HS-27A (cell line): ENCODE measurements at places on chromosomes 12 and 14.

DNA sequence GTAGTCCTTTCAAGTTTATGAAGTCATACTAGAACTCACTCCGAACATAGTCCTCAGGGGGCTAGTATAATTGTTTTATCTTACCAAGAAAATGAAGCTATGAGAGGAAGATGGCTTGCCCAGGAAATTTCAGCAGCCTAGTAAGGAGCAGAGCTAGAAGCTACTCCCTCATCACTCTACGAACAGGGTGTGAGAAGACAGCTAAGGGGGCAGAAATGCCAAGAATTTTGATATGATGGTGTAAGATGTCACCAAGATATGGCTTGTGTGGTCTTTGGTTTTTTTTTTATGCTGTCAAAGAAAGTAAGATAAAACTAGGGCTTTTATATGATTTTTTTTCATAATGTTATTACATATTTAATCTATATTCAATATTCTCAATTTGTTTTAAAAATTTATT, 47.6 kb downstream of the PRICKLE1 start:
- peak; percentile 56 for DNase-seq

GRCh38 chr14:22420598-22421186, 168.3 kb downstream of the DAD1 start:
- DNase-seq = no peak

DNA sequence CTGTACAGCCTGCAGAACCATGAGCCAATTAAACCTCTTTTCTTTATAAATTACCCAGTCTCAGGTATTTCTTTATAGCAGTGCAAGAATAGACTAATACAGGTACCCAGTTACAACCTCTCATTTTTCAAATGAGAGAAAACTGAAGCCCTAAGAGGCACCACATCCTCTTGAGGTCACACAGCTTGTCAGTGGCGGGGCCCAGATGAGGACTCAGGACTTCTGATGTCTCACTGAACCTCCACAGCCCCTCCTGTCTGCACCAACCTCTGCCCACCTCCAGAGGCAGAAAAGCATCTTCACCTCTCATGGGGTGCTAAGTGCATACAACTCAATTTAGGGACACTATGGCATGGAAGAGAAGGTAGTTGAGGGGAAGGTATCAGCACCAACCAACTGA, 120.7 kb downstream of the CRACR2A start:
- no peak for DNase-seq

DNA sequence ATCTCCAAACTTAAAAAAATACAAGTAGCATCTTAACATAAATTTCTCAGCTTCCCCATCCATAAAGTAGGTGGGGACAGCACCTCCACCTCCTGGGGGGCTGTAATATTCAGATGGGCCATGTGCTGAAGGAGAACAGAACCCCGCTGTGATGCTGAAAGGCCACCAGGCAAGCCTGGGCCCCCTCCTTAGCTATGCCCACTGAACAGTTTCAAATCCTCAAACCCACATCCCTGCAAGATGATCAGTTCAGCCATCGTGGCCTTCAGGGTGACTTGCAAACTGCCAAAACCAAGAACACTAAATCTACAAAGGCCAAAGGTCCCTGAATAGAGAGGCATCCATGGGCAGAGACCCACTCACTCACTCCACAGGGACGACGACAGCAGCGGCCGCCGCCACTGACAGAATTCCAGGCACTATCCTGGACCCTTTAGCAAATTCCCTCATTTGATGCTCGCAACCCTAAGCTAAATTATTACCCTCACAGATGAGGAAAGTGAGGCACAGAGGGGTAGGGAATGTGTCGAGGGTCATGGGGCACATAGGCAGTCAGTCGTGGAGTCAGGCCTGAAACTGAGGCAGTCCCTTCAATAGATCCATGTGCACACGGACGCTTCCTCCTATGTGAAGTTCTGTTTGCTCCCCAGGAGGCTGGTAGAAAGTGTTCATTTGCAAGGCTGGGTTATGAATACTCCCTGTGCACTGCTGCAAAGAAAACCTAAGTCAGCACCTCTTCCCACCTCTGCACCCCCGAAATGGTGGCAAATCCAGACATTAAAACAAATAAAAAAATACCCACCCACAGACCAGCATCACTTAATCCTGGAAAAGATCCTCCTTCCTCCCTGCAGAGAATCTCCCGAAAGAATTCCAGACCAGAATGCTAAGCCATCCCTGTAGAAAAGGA, 5.9 kb downstream of the ITPK1 start:
- DNase-seq = no peak

- no peak for DNase-seq
Measured at GRCh38 chr12:31853520-31853919, 105.7 kb upstream of the RESF1 start.

GRCh38 chr12:129393357-129393937, 510.4 kb downstream of the TMEM132D start:
- no peak for DNase-seq

GRCh38 chr14:24875991-24876878, 173.7 kb downstream of the STXBP6 start:
- DNase-seq = no peak

DNA sequence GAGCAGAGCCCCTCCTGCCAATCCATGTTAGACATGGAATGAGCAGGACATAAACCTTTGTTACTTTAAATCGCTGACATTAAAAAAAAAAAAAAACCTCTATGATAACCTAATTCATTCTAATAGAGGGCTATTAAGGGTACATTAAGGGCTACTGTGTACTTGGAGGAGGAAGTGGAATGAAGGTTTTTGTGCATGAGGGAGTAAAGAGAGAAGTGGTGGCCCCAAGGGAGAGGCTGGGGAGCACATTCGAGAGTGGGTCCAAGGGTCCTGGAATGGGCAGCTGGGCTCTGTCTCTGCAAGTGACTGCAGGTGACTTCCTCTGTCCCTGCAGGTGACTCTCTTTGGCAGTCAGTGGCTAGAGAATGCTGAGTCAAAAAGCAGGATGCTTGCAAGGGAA, 32.1 kb upstream of the PTGDR start:
- no peak for DNase-seq

DNA sequence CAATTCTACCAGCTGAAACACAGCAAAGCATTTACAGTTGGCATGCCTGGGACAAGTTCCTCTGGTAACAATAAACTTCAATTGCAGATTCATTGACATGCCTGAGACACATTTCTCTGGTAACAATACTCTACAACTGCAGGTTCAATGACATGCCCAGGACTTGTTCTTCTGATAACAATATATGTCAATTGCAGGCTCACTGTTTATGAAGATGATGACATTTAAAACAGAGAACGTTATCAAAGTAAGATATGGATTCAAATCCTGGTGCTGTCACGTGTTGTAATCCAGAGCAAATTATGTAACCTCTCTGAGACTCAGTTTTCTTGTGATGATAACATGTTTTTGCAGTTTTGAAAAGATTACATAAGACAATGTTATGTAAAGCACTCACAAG, 20.5 kb downstream of the KITLG start:
- DNase-seq = no peak

GRCh38 chr12:75725521-75726111, 214.2 kb upstream of the KRR1 start:
- DNase-seq = peak; percentile 68

DNA sequence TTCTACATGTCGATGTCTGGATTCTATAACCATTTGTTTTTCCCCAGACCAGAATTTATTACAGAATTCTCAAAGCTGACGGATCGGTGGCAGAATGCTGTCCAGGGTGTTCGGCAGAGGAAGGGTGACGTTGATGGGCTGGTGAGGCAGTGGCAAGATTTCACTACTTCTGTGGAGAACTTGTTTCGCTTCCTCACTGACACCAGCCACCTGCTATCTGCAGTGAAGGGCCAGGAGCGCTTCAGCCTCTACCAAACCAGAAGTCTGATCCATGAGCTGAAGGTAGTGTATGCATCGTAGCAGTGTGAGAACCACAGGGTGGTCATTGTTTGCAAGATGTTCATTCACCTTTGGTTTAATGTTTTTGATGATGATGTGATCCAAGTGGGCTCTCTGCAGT, 124.0 kb downstream of the ESR2 start:
- DNase-seq = no peak

DNA sequence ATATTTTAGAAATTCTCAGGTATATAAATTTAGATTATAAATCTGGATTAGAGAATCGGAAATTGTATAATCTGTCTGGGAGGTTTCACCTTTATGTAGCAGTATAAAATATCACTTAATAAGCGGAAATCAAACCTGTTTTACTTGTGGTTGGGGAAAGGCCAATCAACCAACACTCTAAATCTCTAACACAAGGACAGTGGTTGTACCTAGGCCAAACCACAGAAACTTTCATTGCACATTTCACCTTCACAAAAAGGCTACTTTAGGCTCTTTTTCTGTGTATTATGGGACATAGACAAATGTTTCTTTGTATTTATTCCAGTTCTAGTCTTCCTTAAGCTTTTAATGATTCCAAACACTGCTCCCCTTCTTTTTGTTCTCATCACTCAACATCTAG, 19.8 kb downstream of the ERH start:
- no peak for DNase-seq

- DNase-seq = no peak
Measured at GRCh38 chr12:95371571-95371970, 102.4 kb upstream of the METAP2 start.

- DNase-seq = no peak
Measured at GRCh38 chr14:104392396-104393198, 187.0 kb upstream of the C14orf180 start.

- DNase-seq = peak; percentile 11
Measured at GRCh38 chr12:61993734-61994345, 266.4 kb upstream of the USP15 start.

- no peak for DNase-seq
Measured at GRCh38 chr12:132061641-132062430, 82.3 kb downstream of the DDX51 start.
